ENCODE measurements at places on chromosomes 16 and 17.

GRCh38 chr17:55340686-55341085, 75.9 kb downstream of the HLF start:
- peak; percentile 39 for ATAC-seq

DNA sequence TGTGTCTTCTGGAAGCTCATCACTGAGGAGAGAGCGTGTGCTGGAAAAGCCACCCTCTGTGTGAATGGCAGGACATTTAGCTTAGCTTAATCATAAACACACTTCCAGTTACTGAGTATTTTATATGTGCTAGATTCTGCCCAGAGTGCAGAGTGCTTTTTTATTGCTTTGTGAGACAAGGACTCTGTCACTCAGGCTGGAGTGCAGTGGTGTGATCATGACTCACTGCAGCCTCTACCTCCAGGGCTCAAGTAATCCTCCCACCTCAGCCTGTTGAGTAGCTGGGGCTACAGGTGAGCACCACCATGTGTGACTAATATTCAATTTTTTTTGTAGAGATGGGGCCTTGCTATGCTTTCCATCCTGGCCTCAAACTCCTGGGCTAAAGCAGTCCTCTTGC, 61.4 kb upstream of the IRX3 start:
- peak; percentile 84 for ATAC-seq

DNA sequence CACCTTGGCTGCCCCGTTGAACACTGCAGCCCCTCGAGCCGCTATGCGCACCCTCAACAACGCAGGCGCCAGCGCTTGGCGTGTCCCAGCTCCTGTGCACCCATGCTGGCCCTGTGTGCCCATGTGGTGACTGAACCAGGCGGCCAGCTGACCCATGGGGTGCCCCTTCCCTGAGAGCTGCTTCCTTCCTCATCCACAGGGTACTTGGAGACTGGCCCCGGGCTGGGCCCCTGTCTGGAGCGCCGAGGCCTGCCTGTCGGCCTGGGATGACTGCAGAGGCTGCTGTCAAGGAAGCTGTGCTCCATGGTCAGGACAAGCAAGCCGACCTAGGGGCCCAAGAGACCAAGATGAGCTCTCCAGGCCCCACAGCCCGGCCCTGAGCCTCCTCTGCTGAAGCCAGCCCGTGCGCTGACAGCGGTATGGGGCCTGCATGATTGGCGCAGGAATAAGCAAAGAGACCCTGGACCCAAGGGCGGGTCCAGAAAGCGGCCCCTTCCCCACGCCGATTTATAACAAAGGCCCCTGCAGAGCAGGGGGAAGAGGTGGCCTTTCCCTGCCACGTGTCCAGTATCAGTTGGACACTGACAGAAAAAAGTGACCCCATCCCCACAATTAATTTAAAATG, 21.6 kb upstream of the BAHCC1 start:
- no peak for ATAC-seq

DNA sequence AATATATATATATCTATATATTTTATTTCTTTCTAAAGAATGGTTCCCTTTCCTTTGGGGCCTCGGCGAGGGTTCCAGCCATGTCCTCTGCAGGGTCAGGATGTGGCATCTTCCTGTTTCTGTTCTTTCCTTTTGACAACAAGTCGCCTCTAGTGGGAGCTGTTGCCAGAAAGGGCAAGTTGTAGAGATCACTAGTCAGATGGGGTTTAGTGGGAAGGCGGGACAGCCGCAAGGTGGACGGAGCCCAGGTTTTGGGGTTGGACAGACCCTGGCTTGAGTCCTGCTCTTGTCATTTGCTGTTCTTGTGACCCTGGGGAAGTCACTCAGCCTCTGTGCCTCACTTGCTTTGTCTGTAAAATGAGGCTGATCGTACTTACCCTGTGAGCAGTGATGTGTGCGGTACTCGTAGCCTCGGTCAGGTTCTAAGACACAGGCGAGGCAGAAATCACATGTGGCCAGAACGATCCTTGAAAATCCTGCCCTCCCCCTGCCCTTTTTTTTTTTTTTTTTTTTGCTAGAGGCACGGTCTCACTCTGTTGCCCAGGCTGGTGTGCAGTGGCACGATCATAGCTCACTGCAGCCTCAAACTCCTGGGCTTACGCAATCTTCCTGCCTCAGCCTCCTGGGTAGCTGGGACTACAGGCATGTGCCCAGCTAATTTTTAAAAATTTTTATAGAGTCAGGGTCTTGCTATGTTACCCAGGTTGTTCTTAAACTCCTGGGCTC, 80.1 kb downstream of the ABCC6 start:
- no peak for ATAC-seq

DNA sequence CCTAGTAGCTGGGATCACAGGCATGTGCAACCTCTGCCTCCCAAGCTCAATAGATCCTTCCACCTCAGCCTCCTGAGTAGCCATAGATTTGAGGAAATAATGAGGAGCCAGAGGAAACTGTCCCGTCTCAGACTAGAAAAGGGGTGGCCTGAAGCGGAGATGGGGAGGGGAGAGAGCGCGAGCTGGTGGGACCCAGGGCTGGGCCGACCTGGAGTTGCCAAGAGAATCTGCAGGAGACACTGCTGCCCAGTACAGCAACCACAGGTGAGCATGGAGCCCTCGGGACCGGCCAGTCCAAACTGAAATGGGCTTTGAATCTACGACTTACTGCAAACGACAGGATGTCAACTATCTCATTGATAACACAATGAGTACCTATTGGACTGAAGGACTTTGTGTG, 24.3 kb downstream of the CD300A start:
- ATAC-seq, result no peak

DNA sequence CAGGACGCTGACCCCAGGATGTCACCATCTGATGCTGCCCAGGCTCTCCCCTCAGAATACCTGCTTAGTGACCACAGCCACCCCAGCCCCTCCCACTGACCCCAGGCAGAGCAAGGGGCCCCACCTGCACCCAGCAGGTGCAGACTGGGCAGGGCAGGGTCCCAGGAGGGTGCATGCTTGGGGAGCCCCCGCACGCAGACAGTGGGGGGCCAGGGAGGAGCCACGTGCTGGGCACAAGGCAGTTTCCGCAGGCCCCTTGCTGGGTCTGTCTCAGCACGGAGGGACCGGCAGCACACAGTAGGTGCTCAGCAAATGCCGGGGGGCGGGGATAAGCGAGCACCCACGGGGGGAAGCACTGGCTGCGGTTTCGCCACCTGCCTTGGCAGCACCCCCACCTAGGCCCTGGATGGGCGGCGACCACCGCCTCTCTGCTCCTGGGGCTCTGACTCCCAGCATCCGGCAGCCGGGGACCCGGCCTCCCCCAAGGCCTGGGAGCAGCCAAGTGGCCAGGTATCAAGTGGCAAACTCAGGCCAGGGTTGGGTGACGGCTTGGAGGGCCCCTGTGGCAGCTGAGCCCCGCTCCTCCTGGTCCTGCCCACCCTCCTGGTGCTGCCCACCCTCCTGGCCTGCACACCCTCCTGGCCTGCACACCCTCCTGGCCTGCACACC, 18.7 kb upstream of the SSTR5 start:
- no peak for ATAC-seq

- no peak for ATAC-seq
Measured at GRCh38 chr17:6815775-6816174, 15.8 kb downstream of the TEKT1 start.

GRCh38 chr17:28247671-28248555, 71.1 kb upstream of the TMEM97 start:
- ATAC-seq, result peak; percentile 77

GRCh38 chr17:61380836-61381525, 18.7 kb upstream of the TBX2 start:
- ATAC-seq, result peak; percentile 79

GRCh38 chr16:15777533-15778203, 79.2 kb downstream of the MYH11 start:
- no peak for ATAC-seq

DNA sequence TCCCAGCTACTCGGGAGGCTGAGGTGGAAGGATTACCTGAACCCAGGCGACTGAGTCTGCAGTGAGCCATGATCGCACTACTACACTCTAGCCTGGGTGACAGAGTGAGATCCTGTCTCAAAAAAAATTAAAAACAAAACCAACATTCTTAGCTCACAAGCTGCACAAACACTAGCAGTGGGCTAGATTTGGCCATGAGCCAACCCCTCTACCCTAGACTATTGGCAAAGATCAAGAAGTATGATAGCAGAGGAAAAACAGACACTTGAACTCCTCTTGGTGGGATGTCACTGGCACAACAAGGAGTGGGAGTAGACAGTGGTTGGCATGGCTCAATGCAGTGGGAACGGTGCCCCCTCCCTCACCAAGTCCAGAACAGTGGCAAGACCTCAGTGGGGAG, 19.6 kb upstream of the RIPOR1 start:
- no peak for ATAC-seq

- no peak for ATAC-seq
Measured at GRCh38 chr17:28470266-28470913, 3.1 kb upstream of the SLC13A2 start.

- no peak for ATAC-seq
Measured at GRCh38 chr17:77269696-77270681, 129.2 kb downstream of the SEC14L1 start.

DNA sequence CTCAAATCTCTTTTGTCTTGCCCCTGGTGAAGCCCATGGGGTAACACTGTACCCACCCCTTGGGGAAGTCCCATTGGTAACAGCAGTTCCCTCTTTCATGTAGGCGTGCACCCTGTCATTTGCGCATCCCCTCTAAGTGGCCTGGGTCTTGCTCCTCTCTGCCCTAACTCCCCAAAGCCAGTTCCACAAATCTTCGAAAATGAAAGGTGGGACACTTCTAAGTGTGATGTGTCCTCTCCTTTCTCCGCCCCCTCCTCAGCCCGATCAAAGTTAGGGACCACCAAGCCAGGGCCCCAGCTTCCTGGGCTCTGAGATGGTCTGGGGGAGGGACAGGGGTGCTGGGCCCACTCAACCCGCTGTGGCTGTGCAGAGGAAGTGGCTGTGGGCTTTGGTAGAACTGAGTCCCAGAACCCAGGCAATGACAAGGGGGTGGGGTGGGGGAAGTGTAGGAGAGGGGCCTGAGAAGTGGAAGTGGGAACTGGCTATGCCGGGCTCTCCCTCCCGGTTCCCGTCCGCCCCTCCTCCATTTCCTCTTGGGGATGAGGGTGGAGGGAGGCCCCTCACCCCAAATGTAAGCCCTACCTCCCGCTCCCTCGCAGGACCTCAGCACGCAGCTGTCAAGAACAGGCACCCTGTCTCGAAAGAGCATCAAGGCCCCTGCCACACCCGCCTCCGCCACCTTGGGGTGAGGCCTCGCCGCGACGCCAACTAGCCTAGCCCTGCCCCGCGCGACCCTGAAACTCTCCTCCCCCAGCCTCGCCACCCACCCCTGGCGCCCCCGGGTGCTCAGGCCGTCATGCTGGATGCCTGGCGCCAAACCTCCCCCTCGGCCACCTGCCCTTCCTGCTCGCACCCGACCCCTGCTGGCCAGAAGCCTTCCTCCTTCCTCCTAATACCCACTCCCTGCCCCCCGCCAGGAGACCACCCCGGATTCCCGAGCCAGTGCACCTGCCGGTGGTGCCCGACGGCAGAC, 8.7 kb downstream of the ABI3 start:
- ATAC-seq, result peak; percentile 4

- no peak for ATAC-seq
Measured at GRCh38 chr17:81701288-81702071, 1.7 kb upstream of the MRPL12 start.

- no peak for ATAC-seq
Measured at GRCh38 chr16:73796241-73796640, 500.4 kb upstream of the PSMD7 start.

GRCh38 chr17:47253541-47254402, at the start of gene ITGB3:
Gene ITGB3, plus strand, starts transcription at chr17:47253827. Its CDS starts 35 bp downstream, at chr17:47253862.
- peak; percentile 87 for ATAC-seq

GRCh38 chr17:81120695-81121621, 44.3 kb upstream of the PVALEF start:
- no peak for ATAC-seq

- no peak for ATAC-seq
Measured at GRCh38 chr17:412211-413015, 59.8 kb upstream of the RPH3AL start.

- ATAC-seq, result no peak
Measured at GRCh38 chr17:83181991-83182619, 102.7 kb downstream of the METRNL start.

DNA sequence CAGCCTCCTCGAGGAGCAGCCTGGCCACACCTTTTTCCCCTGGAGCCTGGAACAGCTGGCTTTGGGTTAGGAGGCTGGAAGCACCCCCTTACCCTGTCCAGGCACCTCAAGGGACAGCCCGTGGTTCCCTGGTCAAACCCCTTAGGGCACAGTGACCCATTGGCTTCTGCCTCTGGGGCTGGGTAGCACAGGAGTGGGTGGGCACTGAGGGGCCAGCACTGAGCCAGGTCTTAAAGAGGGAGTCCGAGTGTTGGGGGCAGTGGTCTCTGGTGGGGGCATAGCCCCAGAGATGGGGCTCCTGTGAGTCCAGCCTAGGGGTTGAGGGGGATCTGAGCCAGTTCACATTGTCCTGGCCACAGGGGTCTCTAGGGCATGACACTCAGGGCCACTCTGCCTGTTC, 15.4 kb downstream of the OTOP3 start:
- no peak for ATAC-seq

- no peak for ATAC-seq
Measured at GRCh38 chr16:30397056-30397455, 1.8 kb downstream of the ZNF48 start.

- peak; percentile 43 for ATAC-seq
Measured at GRCh38 chr17:48351911-48352332, 78.1 kb downstream of the SKAP1 start.

DNA sequence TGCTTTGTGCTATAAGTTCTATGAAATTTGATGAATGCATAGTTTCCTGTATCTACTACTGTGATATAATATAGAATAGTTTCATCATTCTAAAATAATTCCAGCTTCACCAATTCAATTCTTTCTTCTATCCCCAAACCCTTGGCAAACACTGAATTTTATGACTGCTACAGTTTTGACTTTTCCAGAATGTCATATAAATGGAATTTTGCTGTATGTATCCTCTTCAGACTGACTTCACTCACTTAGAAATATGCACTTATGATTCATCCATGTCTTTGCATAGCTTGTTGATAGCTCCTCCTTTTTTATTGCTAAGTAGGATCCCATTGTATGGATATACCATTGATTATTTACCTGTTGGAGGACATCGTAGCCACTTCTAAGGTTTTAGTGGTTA, 89.1 kb upstream of the HS3ST3A1 start:
- no peak for ATAC-seq

- ATAC-seq, result no peak
Measured at GRCh38 chr16:52825892-52826291, 226.8 kb downstream of the CHD9NB start.

GRCh38 chr16:8848231-8848938, 20.4 kb downstream of the CARHSP1 start:
- no peak for ATAC-seq

DNA sequence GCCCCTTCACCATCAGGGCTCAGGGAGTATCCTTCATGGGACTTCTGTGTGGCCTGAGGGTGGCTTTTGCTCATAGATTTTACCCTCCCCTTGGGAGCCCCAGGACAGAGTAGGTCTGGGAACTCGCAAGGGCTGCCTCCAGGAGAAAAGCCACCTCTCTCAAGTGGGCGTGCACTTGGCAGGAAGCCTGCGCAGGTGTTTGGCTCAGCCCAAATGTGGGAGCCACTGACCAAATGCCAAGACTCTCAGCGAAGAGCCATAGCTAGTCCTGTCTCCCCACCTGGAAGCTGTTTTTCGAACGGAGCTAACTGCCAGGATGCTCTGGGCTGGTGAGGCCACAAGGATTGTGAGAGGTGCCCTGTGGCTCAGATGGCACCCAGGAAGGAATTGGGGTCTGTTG, 2.0 kb upstream of the HSD17B2 start:
- no peak for ATAC-seq

- peak; percentile 39 for ATAC-seq
Measured at GRCh38 chr16:84220851-84221250, 19.0 kb downstream of the KCNG4 start.
